ENCODE measurements at places on chromosomes 7 and 10.

- no peak for DNase-seq
These were observed 45.2 kb upstream of the INSIG1 start for GRCh38 chr7:155252444-155252887.

DNA sequence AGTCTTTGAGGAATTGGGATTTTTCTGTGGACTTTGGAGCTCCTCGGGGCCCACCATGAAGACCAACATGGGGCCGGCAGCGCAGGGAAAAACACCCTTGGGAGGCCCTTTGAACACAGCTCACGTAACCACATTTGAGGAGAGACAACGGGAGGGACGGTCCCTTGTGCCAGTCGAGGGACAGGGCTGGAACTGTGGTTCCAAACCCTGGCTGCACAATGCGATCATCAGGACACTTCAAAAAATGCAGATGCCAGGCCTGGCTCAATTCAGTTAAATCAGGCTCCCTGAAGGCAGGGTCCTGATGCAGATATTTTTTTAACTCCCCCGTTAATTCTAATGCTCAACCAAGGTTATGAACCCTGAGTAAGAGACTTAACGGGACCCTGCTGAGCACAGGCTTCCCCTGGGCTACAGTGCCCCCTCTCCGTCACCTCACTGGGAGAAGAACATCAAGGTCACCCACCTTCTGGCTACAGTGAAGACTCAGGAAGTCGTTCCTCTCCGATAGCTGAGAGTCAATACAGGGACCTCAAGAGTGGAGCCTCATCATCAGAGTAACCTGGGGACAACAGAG, 30.4 kb downstream of the LYZL1 start:
- DNase-seq, result no peak

- DNase-seq, result no peak
These were observed 6.6 kb downstream of the PTPRZ1 start for GRCh38 chr7:121879544-121879943.

GRCh38 chr10:102649797-102650654, 5.7 kb downstream of the TRIM8 start:
- DNase-seq, result no peak

GRCh38 chr7:117950601-117951260, 77.5 kb upstream of the CTTNBP2 start:
- DNase-seq, result no peak

GRCh38 chr7:27229448-27229847, 13.2 kb upstream of the EVX1 start:
- DNase-seq, result no peak

- DNase-seq, result no peak
These were observed 23.7 kb upstream of the TRPV6 start for GRCh38 chr7:142908921-142909890.

- no peak for DNase-seq
These were observed 80.5 kb upstream of the ETV1 start for GRCh38 chr7:14069961-14070360.

DNA sequence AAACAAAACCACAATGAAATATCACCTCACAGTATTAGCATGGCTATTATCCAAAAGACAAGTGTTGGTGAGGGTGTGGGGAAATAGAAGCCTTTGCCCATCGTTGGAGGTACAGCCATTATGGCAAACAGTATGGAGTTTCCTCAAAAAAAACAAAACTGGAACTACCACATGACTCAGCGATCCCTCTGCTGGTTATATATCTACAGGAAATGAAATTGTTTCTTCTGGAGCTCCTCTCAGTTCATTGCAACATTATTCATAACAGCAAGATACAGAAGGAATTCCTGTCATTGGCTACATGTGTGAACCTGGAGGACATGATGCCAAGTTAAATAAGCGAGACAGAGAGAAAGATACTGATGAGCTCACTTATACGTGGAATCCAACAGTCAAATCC, 2.4 kb upstream of the UBE3C start:
- DNase-seq, result peak; percentile 81

- DNase-seq, result no peak
These were observed 18.8 kb upstream of the GARS1 start for GRCh38 chr7:30575910-30576309.

GRCh38 chr7:915291-916218, 38.9 kb downstream of the ADAP1 start:
- DNase-seq, result no peak

DNA sequence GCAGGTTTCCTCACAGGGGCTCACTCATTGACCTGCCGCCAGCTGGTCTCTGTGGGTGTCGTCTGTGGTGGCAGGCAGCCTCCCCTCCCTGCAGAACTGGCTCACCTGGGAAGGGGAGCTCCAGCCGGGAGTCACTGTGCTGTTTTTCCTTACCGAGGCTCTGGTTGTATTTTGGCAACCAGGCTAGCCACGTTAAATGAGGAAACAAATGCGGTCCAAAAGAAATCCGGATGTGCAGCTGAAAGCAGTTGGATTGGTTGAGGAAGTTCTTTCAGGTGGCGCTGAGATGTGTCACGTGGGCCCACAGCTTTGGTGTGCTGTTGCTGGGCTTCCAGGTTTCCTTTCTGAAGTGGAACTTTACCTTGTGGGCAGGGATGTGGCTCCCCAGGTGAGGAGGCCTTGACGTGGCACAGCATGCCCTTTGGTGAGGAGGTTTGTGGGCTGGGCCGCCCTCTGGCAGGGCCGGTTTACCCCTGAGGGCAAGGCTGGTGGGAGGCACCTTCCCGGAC, 14.2 kb downstream of the MTURN start:
- no peak for DNase-seq

- no peak for DNase-seq
These were observed 130.5 kb upstream of the NPS start for GRCh38 chr10:127418536-127419168.

GRCh38 chr7:148192491-148192890, 398.1 kb upstream of the C7orf33 start:
- DNase-seq, result no peak

DNA sequence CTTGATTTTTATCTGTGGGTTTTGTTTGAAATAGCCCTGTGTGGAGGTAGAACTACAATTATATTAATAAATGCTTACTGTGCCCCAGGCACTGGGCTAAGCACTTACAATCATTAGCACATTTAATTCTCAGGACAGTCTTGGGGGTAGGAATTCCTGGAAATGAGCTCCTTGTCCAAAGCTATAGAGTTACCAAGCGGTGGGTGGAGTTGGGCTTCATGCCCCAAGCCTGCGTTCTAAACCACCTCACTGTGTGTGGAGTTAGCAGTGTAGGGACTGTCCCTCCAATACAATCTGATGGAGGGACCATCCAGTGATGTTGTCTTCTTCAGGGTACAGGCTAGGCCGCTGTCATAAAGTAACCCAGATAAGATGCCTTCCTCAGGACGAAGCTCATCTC, 49.7 kb downstream of the PALD1 start:
- DNase-seq, result no peak

GRCh38 chr7:31640381-31640780, 46.6 kb upstream of the PPP1R17 start:
- no peak for DNase-seq

GRCh38 chr7:51352174-51353100, 35.8 kb upstream of the COBL start:
- DNase-seq, result no peak

GRCh38 chr10:47357911-47358310, 9.7 kb downstream of the RBP3 start:
- no peak for DNase-seq

DNA sequence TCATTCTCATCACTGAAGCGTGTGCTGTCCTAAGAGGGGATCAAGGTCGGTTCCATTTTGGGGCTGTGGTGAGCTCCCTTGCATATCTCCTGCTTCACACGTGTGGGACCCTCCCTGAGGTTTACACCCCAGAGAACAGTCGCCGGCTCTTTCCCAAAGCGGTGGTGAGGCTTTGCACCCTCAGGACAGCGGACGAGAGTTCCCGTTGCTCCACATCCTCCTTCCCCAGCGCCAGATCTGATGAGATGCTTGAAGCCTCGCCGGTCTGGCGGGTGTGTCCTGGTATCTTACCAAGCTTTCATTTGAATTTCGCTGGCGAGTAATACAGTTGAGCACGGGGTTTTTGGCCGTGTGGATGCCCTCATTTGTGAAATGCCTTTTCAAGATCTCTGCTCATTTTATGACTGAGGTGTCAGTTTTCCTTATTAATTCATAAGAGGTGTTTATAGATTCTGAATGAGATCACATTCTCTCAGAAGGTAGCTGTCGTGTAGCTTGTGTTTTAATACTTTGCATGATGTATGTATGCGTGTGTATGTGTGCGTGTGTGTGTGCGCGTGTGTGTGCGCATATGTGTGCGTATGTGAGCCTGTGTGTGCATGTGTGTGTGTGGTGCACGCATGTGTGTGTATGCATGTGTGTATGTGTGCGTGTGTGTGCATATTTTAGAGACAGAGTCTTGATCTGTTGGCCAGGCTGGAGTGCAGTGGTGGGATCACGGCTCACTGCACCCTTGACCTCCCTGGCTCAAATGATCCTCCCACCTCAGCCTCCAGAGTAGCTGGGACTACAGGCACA, 30.7 kb downstream of the ELFN1 start:
- no peak for DNase-seq

GRCh38 chr7:138825049-138825721, 27.2 kb upstream of the ATP6V0A4 start:
- DNase-seq, result no peak

- DNase-seq, result no peak
These were observed 124.1 kb downstream of the ZNF365 start for GRCh38 chr10:62498271-62498670.

- no peak for DNase-seq
These were observed 49.5 kb downstream of the CHN2 start for GRCh38 chr7:29243910-29244655.

DNA sequence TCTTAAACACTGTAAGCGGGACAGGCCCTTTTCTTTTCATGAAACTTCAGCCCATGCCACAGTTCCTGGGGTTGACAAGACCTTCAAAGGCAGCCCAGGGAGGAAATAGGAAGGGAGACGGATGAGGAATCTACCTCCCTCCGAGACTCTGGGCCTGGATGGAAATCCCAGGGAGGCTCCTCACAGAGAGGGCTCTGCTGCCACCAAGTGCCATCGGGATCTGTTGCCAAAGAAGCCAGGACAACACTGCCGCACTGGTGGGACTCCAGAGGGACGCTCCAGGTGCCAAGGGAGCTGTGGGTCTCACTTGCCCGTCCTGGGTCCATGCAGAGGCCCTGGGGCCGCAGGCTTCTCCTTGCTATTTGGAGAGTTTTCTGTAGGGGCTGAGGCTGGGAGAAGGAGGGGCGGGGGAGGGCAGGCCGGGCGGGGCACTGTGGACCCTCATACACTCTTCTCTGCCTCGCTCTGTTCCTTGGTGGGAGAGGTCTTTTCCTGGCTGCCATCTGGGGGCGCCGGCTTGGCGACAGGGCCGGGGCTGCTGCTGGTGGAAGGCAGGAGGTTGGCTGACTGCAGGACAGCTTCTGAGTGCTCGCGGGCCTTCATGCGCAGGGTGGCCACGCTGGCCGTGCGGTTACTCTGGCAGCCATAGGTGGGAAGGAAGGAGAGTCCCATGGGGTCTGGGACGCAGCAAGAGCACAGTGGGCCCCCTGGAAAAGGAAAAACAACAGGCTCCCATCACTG, 30.0 kb downstream of the DRGX start:
- no peak for DNase-seq
